ENCODE measurements at places on chromosomes 11 and 22.

- peaks cover 14% of the 10 kb centered on the region for H3K36me3 ChIP-seq
- H3K27ac ChIP-seq: peak overlapping the region; percentile 84
- H3K27me3 ChIP-seq: no peaks in the 10 kb centered on the region
- H3K4me3 ChIP-seq: no peak overlapping the region
- peaks cover 38% of the 10 kb centered on the region for H3K4me1 ChIP-seq
These were observed 47.1 kb downstream of the CWC15 start for GRCh38 chr11:94926271-94926625.

DNA sequence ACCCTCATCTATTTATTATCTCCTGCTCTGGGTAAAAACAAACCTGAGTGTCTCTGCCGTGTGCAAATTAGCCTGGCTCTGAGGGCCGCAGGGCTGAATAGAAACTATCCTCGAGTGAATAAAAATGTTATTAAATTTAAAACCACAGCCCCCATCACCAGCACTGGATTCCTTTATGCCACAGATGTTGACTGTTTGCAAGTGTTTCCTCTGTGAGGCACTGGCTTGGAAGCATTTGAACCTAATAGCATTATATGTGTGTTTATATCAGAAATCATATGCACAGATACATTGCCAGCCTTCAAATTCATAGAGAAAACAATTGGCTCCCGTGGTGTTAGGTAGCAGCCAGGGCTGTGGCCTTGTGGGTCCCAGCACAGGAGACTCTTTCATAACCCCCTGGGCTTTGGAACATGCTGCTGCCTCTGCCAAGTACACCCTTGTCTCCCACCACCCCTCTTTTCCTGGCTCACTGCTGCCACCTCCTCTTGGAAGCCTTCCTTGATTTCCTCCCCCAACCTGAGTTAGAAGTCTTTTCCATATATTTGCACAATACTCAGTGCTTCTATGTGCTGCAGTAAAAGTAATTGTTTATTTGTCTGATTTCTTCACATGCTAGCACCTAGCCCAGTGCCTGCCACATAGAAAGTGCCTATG lies 294.4 kb downstream of the DDX10 start:
- H3K27me3 ChIP-seq: no peaks in the 10 kb centered on the region
- no peak overlapping the region for H3K4me3 ChIP-seq
- DNase-seq: no peak
- peaks cover 13% of the 10 kb centered on the region for H3K4me1 ChIP-seq
- no peak overlapping the region for H3K27ac ChIP-seq
- H3K36me3 ChIP-seq: no peaks in the 10 kb centered on the region

DNA sequence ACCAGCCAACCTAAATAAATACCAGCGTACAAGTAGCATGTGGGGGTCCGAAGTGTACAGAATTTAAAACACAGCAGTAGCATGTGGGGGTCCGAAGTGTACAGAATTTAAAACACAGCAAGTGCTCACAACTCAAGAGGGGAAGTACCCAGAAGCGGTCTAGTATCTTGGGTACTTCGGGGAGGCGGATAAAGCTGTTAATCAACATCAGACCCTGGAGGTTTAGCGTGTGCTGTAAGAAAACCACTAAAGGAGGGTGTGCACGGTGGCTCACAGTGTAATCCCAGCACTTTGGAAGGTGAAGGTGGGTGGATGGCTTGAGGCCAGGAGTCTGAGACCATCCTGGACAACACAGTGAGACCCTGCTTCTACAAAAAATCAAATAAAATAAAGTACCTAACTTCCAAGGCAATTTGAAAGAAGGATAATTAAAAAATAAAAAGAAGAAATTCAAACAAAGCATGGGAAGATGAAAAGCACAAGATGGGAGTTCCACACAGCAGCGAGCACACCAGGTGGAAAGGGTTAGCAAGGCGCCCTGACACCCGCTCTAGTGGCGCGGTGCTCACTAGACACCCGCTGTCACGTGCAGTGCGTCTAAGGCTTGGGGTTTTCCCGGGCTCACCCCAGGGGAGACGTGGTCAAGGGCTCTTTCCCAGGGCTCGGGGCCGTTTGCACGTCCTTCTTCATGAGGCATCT lies 35.0 kb upstream of the MOB2 start:
- no peaks in the 10 kb centered on the region for H3K36me3 ChIP-seq
- DNase-seq: no peak
- H3K27me3 ChIP-seq: no peaks in the 10 kb centered on the region
- no peak overlapping the region for H3K4me3 ChIP-seq

DNA sequence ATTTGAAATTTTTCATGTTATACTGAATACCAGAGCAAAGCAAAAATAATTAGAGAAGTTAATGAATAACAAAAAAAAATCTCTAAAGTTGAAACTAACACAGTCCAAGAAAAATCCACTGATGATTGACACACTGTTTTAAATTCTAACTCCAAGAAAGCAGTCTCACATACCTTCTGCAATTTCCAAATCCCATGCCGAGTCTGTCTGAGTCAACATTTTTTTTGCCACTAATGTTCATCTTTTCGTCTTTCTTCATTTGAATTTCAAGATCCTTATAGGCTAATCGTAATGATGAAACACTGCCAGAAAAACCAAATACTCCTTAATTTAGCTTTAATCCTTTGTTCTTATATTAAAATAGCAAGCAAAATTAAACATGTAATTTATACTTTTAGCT lies 39.5 kb downstream of the ARFGAP3 start:
- no peak for DNase-seq
- no peaks in the 10 kb centered on the region for H3K4me1 ChIP-seq

DNA sequence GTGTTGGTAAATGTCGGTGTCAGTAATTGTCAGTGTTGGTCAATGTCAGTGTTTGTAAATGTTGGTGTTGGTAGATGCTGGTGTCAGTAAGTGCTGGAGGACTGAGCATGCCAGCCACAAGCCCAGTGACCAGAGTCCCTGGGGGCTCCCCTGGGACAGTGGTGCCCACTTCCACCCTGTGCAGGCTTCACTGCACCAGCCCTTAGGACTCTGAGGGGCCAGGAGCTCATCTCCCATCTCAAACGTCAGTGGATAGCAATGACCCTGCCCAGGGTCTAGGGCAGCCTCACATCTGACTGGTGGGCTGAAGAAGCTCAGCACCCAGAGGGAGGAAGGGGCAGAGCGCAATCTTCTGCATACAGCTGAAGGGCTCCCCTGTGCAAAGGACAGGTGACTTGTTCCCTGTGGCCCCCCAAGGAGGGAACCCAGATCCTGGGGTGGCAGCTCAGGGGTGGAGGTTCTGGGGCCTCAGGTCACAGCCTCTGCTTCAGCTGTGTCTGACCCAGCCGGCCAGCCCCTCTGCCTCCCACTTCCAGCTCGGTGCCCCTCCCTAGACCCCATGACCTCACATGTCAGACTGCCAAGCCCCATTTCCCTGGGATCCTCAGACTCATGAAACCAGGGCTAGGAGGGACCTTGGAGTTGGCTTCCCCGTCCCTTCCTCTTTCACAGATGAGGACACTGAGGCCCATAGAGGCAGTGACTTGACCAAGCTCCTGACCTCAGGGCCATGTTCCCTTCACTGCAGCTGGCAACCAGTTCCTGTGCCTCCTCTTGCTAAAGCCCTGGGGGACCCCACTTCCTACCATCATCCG lies 138.4 kb downstream of the CRYBB2 start:
- no peak overlapping the region for H3K27ac ChIP-seq
- no peak for DNase-seq
- no peak overlapping the region for H3K4me3 ChIP-seq
- H3K36me3 ChIP-seq: peaks cover 32% of the 10 kb centered on the region

GRCh38 chr11:34652191-34652973 lies 31.5 kb downstream of the EHF start:
- peaks cover 2% of the 10 kb centered on the region for H3K36me3 ChIP-seq
- peaks cover 57% of the 10 kb centered on the region for H3K27me3 ChIP-seq
- DNase-seq: no peak

Data from activated CD8-positive, alpha-beta T cell treated with anti-CD3 and anti-CD28 coated beads for 36 hours (primary cell).